Endodermal cell (in vitro differentiated cells): ENCODE measurements at places on chromosomes 11 and 22.
A peak's percentile ranks its signal among the peaks of the same experiment; 100 is the strongest.

DNA sequence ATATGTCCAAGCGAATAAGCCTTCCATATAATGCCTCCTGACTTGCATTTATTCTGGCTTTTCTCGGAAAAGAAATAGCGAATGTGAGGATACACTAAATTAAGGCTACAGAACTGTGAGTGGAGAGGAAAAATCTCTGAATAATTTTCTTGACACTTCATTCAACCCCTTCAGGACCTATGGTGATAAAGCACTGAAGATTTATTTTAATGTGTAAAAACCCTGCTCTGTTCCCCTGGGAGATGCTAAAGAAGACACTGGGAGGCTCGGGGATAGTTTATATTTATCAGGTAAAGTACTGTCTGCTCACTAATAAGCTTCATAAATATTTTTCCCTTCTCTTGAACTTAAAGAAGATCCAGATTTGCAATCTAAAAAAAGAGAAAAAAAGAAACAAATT, 895.8 kb downstream of the OPCML start:
- no peaks in the 10 kb centered on the region for H3K27me3 ChIP-seq
- no peak overlapping the region for H3K4me3 ChIP-seq
- H3K36me3 ChIP-seq = no peaks in the 10 kb centered on the region

GRCh38 chr11:69479591-69480271, 1.7 kb upstream of the LINC01488 start:
- H3K27ac ChIP-seq = no peak overlapping the region
- no peaks in the 10 kb centered on the region for H3K36me3 ChIP-seq
- H3K4me3 ChIP-seq = no peak overlapping the region
- H3K4me1 ChIP-seq = no peaks in the 10 kb centered on the region

- no peak overlapping the region for H3K27ac ChIP-seq
- no peak overlapping the region for H3K4me3 ChIP-seq
- H3K36me3 ChIP-seq = no peaks in the 10 kb centered on the region
- no peaks in the 10 kb centered on the region for H3K4me1 ChIP-seq
- peaks cover 83% of the 10 kb centered on the region for H3K27me3 ChIP-seq
- no peak for DNase-seq
These were observed 190.2 kb downstream of the DSCAML1 start for GRCh38 chr11:117606790-117607189.

- H3K27ac ChIP-seq = no peak overlapping the region
- H3K4me1 ChIP-seq = no peaks in the 10 kb centered on the region
These were observed 683 bp upstream of the FADS3 start for GRCh38 chr11:61892085-61892370.

DNA sequence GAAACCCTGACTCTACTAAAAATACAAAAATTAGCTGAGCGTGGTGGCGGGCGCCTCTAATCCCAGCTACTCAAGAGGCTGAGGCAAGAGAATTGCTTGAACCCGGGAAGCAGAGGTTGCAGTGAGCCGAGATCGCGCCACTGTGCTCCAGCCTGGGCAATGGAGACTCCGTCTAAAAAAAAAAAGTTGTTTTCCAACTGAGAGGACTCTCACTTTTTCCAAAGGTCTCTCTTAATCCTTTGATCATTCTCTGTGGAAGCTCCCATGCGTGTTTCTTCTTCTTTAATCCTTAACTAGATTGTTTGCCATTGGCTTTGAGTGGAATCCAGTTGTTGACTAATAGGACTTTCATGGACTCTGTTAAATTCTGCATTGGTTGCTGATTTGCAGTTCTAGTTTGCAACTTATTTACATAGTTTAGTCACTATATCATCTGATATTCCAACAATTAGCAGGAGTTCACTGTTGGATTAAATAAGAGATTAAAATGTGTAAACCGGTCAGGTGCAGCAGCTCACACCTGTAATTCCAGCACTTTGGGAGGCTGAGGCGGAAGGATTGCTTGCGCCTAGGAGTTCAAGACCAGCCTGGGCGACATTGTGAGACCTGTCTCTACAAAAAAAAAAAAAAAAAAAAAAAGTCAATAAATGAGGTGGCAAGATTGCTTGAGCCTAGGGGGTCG, 79.7 kb downstream of the C22orf31 start:
- no peaks in the 10 kb centered on the region for H3K27me3 ChIP-seq
- peaks cover 13% of the 10 kb centered on the region for H3K4me1 ChIP-seq
- no peak overlapping the region for H3K27ac ChIP-seq
- no peak for DNase-seq
- H3K36me3 ChIP-seq = peaks cover 2% of the 10 kb centered on the region

GRCh38 chr11:2886191-2886894, 768 bp upstream of the CDKN1C start:
- peaks cover 5% of the 10 kb centered on the region for H3K4me1 ChIP-seq
- H3K27ac ChIP-seq = peak overlapping the region; percentile 53
- H3K4me3 ChIP-seq = no peak overlapping the region
- H3K36me3 ChIP-seq = no peaks in the 10 kb centered on the region
- peak; percentile 86 for DNase-seq
- peaks cover 33% of the 10 kb centered on the region for H3K27me3 ChIP-seq

DNA sequence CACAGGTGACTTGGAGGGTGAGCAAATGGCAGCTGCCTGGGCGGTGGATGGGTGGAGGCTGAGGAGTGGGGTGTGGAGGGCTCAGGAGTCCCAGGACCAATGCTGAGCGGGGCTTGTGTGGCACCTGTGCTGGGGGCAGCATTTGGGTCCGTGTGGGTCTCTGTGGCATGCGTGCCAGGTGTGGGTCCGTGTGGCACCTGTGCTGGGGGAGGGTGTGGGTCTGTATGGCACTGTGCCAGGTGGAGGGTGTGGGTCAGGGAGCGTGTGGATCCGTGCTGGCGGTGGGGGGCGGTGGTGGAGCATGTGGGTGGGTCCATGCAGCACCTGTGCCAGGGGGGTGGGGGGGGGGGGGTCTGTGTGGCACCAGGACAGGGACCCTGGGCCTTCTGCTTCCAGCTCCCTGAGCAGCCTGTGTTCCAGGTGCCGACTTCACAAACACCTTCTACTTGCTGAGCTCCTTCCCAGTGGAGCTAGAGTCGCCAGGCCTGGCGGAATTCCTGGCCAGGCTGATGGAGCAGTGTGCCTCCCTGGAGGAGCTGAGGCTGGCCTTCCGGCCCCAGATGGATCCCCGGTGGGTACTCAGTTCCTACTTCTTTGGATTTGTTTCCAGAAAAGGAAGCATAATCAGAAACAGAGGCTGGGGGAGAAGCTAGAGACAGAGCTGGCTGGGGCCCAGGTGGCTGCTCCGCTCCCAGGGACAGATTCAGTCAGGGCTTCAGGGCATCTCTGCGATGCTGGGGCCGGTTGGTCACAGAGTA, 14.7 kb downstream of the SELENOO start:
- no peak overlapping the region for H3K27ac ChIP-seq
- H3K4me3 ChIP-seq = no peak overlapping the region
- no peak for DNase-seq
- H3K27me3 ChIP-seq = no peaks in the 10 kb centered on the region
- no peaks in the 10 kb centered on the region for H3K4me1 ChIP-seq
- peaks cover 76% of the 10 kb centered on the region for H3K36me3 ChIP-seq

DNA sequence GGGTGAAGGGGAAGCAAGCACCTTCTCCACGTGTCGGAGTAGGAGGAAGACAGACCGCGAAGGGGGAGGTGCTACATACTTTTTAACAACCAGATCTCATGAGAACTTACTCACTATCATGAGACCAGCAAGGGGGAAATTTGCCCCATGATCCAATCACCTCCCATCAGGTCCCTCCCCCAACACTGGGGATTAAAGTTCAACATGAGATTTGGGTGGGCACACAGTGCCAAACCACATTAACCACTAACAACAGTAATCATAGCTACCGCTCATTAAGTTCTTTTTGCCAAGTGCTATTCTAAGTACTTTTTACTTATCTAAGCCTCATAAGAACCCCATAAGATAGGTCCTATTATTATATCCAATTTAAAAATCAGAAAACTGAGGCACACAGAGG, 450.5 kb upstream of the DDI1 start:
- H3K27ac ChIP-seq = no peak overlapping the region
- no peak for DNase-seq
- H3K27me3 ChIP-seq = no peaks in the 10 kb centered on the region
- no peak overlapping the region for H3K4me3 ChIP-seq

- no peaks in the 10 kb centered on the region for H3K27me3 ChIP-seq
- no peak for DNase-seq
- H3K36me3 ChIP-seq = no peaks in the 10 kb centered on the region
- H3K4me3 ChIP-seq = no peak overlapping the region
These were observed 3.9 kb upstream of the EHF start for GRCh38 chr11:34616830-34617504.

GRCh38 chr11:27717801-27718229, 17.6 kb upstream of the BDNF start:
- peaks cover 4% of the 10 kb centered on the region for H3K4me1 ChIP-seq
- H3K36me3 ChIP-seq = no peaks in the 10 kb centered on the region
- peak overlapping the region; percentile 90 for H3K4me3 ChIP-seq
